ENCODE measurements at places on chromosomes 5 and 9.

DNA sequence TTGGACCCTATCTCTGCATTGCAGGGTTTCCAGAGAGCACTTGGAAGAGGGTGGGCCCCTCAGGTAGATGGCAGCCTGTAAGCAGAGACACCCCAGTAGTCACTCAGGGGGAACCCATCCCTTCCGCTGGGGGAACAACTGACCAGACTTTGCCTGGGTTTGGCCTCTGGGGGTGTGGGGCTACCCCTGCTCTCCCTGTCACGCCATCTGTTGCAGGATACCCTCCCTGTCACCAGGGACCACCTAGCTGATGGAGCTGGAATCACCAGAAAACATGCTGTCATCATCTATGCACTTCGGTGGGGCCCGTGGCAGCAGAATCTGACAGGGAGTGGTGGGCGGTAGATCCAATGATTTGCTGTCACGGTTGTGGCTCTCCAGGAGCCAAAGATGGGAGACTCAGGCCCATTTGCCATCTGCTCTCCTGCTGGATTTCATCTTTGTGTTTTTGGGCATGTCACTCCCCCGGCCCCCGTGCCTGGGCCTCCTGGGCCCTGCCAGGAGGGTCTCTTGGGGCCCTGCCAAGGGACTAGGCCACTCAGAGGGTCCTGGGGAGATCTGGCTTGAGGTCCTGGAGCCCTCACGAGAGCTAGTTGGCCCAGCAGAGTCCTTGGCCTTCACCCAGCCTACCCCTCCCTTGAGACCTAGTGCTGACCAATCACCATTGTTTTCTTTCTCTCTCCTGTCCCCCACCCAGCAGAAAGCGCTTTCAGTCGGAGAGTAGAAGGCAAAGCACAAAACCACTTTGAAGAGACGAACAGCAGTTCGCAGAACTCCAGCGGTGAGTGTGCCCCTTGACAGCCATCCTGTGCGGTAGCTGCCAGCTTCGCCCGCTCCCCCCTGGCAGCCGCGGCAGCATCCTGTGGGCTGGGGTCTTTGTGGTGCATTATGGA is 45.9 kb downstream of the AMBP start:
- no peaks in the 10 kb centered on the region for H3K4me1 ChIP-seq
- H3K36me3 ChIP-seq = no peaks in the 10 kb centered on the region
- H3K27ac ChIP-seq = no peak overlapping the region
- DNase-seq = peak; percentile 13
- H3K4me3 ChIP-seq = no peak overlapping the region
- no peaks in the 10 kb centered on the region for H3K27me3 ChIP-seq

- H3K27me3 ChIP-seq = no peaks in the 10 kb centered on the region
- no peaks in the 10 kb centered on the region for H3K36me3 ChIP-seq
- no peak overlapping the region for H3K27ac ChIP-seq
- H3K4me1 ChIP-seq = no peaks in the 10 kb centered on the region
- DNase-seq = no peak
- H3K4me3 ChIP-seq = no peak overlapping the region
Measured at GRCh38 chr5:112694853-112695709, 42.6 kb upstream of the APC start.

DNA sequence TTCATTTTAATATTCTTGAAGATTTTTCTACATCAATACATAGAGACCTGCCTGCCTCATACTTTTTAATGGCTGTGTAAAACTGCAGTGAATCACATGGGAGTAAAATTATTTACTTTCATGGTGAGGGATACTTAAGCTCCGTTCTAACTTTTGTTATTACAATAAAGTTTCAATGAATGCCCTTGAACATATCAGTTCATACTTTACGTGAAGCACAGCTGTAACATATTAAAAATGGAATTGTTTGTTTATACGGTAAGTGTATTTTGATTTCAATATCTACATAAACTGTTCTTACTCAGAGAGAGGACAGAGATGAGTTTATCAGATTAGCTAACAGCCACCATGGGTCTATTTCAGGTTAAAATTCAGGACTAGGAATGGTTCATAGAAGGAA is 155.1 kb downstream of the NR3C1 start:
- H3K36me3 ChIP-seq = no peaks in the 10 kb centered on the region
- H3K27ac ChIP-seq = no peak overlapping the region
- H3K4me3 ChIP-seq = no peak overlapping the region
- H3K4me1 ChIP-seq = no peaks in the 10 kb centered on the region
- no peak for DNase-seq
- H3K27me3 ChIP-seq = no peaks in the 10 kb centered on the region

DNA sequence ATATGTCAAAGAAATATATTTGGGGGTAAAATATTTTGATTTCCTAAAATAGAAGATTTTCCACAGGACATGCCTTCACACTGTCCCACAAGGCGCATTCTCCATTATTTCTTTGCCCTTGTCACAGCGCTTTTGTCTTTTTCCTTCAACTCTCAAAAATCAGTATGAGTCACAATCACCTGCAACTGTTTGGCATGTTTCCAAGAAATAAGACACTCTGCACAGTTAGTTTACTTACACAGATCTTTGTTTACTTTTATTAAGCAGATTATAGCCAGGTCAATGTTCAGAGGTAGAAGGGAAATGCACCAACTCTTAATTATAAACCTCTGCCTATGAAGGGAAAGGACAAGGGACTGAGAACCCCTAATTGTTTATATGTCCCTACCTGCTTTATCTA is 9.5 kb downstream of the CEMIP2 start:
- peak overlapping the region; percentile 50 for H3K27ac ChIP-seq
- no peaks in the 10 kb centered on the region for H3K36me3 ChIP-seq
- H3K4me3 ChIP-seq = no peak overlapping the region
- H3K27me3 ChIP-seq = no peaks in the 10 kb centered on the region
- peak; percentile 64 for DNase-seq

- H3K4me1 ChIP-seq = no peaks in the 10 kb centered on the region
- DNase-seq = no peak
- no peaks in the 10 kb centered on the region for H3K27me3 ChIP-seq
- no peaks in the 10 kb centered on the region for H3K36me3 ChIP-seq
- no peak overlapping the region for H3K4me3 ChIP-seq
Measured at GRCh38 chr5:135471726-135472125, 19.6 kb upstream of the TIFAB start.

GRCh38 chr9:115261656-115262081 is 143.7 kb upstream of the TNC start:
- H3K4me3 ChIP-seq = no peak overlapping the region
- no peaks in the 10 kb centered on the region for H3K4me1 ChIP-seq
- H3K27ac ChIP-seq = no peak overlapping the region
- no peaks in the 10 kb centered on the region for H3K27me3 ChIP-seq
- no peak for DNase-seq

DNA sequence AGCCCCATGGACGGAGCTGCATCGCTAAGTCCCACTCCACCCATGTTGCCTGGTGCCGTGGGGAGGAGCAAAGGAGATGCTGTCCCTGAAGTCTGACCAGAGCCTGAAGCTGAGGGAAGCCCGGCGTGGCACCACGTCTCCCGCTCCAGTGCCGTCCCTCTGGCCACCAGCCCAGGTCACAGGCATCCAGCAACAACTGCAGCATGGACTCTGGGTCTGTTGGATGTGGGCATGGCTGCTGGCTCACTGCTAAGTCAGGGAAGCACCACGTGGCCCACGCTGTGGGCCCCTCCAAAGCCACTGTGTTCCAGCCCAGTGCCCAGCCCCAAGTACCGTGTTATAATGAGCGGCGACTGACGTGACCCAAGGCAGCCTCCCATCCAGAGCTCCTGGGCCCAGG is 112.6 kb downstream of the SYK start:
- no peak for DNase-seq
- H3K4me1 ChIP-seq = no peaks in the 10 kb centered on the region
- no peak overlapping the region for H3K4me3 ChIP-seq
- H3K27ac ChIP-seq = no peak overlapping the region
- no peaks in the 10 kb centered on the region for H3K36me3 ChIP-seq
